ENCODE measurements at places on chromosomes 2 and 18. TPM values are rescaled to one million over a fixed set of nuclear protein-coding genes. Genes with fewer than 3 reads are reported as not detected.
A peak's percentile ranks its signal among the peaks of the same experiment; 100 is the strongest.

The SAG gene
- total RNA-seq, result 2.9 TPM

The FNDC4 gene
- 2.2 TPM for total RNA-seq

The CNGA3 gene
- not detected for total RNA-seq

The KCNJ13 gene
- total RNA-seq, result not detected

The NTSR2 gene
- not detected for total RNA-seq

The IL36A gene
- not detected for total RNA-seq

The SERPINB10 gene
- total RNA-seq, result not detected

The CTAGE1 gene
- total RNA-seq, result not detected

The SERPINB11 gene
- not detected for total RNA-seq

The GKN2 gene
- not detected for total RNA-seq

The NPPC gene
- total RNA-seq, result 0.82 TPM

The BCL11A gene
- 2.2 TPM for total RNA-seq

DNA sequence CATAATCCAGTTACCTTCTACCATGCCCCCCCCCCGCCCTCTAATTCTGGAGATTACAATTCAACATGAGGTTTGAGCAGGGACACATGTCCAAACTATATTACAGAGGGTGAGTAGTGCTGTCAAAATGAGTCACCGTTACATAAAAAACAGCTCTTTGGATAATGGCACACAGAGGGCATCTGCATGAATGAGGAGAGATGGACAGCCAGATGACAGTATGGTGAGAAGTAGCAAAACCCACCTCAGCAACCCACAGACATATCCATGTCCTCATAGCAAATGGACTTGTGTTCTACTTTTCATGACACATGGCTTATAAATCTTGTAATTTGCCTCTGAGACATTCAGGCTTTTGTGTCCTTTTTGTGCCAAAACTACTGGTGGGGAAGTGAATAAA, 132.0 kb downstream of the EML6 start:
- no peak for DNase-seq

GRCh38 chr2:240426845-240427721, 8.4 kb upstream of the GPC1 start:
- no peak for DNase-seq

DNA sequence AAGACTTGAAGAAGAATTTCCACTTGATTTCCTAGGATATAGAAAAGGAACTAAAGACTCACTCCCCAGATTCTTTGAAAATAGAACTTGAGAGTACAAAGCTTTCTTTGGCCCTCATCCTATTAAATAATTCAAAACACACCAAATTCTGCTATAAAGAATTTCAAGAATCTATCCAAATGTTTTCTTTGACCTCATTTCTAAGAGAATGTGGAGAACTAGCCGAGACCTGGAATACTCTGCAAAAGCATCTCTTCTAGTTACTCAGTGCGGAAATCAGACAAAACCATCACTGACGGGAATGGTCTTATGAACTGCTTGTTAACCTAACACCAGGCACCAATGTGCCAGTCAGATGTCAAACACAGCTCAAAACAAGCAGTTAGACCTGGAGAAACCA, 44.2 kb upstream of the ARL5A start:
- no peak for DNase-seq

DNA sequence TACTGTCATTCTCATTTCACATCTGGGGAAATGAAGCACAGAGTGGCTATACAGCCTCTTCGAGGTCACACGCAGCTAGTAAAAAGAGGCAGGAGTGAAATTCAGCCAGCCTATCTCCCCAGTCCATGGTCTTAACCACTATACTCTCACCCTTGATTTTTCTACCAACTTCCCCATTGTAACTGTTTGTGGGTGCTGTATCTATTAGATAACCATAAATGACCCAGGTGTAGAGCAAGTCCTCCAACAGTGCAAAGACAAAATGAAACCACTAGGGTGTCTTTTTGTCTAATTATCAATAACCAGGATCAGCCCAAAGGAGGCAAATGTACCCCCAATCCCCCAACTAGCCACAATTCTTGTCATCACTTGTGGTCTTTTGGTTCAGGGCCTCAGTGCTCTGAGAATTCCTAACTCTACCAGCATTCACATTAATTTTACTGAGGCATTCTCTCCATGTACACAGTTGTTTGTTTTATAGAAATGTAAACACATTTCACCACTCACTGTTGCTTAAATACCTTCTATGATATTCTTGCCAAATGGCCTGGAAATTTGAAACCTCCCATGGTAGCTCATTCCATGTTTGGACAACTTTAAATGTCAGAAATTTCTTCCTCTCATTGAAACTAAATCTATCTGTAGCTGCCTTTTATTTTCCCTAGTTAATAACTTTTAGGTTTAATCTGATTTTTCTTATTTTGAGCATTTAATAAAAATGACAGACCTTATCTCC, 58.7 kb downstream of the SLC40A1 start:
- no peak for DNase-seq

- no peak for DNase-seq
Measured at GRCh38 chr2:170503971-170504809, 210.9 kb upstream of the SP5 start.

GRCh38 chr2:4012197-4012596, 308.8 kb downstream of the DCDC2C start:
- no peak for DNase-seq

DNA sequence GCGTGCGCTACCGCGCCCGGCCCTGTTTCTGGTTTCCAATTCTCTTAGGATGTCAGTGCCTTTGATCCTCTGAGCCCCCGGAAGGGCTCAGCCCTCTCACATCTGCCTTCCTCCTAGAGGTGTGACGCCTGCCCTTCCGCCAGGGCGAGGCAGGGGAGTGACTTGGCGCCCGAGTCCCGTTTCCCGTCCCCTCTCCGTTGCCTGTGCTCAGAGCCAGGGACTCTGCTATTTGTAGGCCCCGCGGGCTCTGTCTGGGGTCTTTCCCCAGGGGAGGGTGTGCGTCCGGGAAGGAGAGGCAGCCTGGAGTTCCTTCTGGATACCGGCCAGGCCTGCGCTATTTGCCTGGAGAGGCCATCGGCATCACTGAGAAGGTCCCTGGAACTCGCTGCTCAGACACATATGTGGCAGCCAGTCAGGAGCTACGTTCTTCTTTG, 103.7 kb upstream of the TAF1B start:
- peak; percentile 78 for DNase-seq

- no peak for DNase-seq
Measured at GRCh38 chr2:190425221-190425866, 17.2 kb downstream of the MFSD6 start.

- no peak for DNase-seq
Measured at GRCh38 chr18:52152036-52152435, 188.0 kb upstream of the DCC start.

GRCh38 chr2:74052732-74053710, 68.3 kb downstream of the TET3 start:
- no peak for DNase-seq

GRCh38 chr18:61929881-61930640, 37.3 kb upstream of the RNF152 start:
- no peak for DNase-seq

DNA sequence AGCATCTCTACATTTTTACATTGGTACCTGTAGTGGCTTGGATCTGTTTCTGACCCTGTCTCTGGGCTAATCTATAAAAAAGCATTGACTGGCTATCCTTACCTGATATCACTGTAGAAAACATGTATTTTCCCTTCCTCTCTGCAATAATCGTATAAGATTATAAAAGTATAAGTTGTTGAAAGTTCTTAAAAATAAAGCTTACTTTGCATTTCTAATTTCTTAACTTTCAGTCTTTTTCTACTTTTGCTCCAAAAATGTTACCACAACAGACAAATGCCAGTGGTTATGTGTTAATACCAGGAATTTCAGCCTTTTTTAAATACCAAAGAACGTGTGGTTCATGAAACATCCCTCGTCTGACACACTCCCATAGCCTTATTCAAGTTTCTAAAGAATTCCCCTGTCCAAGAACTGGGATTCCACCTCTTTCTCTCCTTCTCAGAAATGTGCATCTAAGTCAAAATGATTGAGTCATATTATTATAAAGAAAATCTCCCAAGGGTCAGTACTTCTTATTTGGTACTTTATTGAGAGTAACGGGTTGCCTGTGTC, 28.5 kb upstream of the ACKR3 start:
- no peak for DNase-seq

GRCh38 chr18:58308463-58308862, 264.4 kb downstream of the NEDD4L start:
- no peak for DNase-seq

DNA sequence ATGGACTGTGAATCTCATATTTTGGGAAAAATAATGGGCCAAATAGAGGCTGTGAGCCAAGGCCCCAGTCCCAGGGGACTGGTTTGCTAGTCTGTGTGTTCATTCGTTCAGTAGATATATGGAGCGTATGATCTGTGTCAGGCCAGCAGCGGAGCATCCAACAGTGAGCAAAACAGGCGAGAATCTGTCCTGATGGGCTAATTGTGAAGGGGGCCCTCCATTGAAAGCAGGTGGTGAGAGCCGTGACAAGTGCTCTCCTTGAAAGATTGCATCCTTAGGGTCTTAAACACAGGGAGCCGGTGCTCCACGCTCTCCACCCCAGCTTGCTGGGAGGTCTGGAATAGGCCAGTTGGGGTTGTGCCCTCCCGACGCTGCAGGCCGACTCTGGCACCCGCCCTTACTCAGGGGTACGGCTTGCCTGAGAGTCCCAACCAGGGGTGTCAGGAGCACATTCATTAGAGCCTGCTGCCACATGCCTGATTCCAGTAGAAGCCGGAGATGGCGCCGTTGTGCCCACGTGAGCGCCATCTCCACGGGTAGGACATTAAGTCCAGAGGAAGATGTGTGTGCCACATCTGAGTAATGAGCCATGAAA, 213.3 kb downstream of the SH3RF3 start:
- DNase-seq, result peak; percentile 26

DNA sequence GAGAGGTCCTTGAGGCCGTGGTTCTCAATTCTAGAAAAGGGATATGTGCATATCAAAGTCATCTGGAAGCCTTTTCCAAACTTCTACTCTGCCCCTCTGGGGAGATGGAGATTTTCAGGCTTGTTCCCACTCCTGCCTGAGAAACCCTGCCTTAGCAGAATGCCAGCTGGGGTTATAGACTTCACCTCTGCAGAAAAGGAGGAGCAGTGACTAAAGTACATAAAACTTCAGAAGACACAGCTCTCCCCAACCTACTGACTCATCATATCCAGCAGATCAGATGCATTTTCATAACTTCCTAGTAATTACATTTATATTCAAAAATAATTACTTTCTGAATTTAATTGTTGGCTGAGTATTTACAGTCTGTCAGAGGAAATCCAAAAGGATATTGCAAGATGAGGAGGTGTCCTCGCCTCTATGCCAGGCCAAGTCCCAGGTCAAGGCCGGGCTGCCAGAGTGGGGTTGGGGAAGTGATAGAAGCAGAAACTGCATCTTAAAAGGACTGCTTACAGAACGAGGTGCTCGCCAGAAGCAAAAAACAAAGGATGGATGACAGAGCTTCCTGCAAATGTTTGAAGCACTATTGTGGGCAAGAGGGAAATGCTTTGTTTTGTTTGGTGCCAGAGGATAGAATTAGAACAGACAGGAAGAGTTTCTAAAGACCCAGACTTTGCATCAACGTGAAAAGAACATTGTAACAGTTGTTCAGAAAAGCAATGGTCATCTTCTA, 75.6 kb upstream of the APCDD1 start:
- DNase-seq, result no peak

DNA sequence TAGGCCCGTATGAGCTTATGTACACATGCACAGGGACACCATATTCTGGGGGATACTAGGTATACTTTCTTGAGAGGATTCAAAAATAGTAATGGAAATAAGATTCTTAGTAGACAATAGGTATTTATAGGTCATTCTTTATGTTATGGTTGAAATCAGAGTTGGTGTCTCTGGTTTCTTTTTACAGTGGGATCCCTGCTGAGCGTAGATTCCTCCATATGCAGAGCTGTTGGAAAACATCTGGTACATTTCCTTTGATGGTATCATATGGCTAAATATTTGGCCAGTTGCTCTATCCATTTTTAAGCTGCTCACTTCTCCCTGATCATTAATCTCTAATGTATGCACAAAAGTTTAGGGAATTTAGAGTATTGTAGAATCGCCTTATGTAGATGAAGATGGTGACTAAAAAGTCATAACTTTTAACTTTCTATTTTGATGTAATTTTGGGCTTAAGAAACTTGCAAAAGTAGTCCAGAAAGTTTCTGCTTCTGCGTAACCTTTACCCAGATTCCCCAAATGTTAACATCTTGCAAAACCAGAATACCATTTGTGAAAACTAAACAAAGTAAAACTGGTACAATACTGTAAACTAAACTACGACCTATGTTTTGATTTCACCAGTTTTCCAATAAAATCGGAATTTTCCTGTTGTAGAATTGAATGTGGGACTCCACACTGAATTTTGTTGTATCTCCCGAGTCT, 5.4 kb downstream of the ARHGAP28 start:
- DNase-seq, result no peak

GRCh38 chr18:73461780-73462059, 593.9 kb upstream of the NETO1 start:
- no peak for DNase-seq

- DNase-seq, result no peak
Measured at GRCh38 chr2:166167449-166167848, 39.6 kb upstream of the SCN1A start.

- DNase-seq, result no peak
Measured at GRCh38 chr2:206379266-206379665, 64.1 kb upstream of the ADAM23 start.

- DNase-seq, result no peak
Measured at GRCh38 chr2:66915237-66915636, 480.3 kb downstream of the MEIS1 start.

DNA sequence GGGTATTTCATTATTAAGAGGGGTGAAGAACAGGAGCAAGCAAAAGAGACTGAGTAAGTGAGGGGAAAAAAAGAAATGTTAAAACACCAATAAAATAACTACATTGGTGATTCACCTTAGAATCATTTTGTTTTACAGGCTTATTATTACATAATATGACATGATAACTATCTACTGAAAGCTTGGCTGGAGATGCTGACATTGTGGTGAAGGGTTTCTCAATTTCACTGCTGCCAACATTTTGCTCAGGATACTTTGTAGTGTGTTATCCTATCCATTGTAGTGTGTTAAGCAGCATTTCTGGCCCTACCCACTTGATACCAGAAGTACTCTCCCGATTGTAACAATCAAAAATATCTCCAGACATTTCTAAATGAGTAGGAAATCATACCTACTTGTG, 1564.6 kb upstream of the NXPH2 start:
- no peak for DNase-seq

DNA sequence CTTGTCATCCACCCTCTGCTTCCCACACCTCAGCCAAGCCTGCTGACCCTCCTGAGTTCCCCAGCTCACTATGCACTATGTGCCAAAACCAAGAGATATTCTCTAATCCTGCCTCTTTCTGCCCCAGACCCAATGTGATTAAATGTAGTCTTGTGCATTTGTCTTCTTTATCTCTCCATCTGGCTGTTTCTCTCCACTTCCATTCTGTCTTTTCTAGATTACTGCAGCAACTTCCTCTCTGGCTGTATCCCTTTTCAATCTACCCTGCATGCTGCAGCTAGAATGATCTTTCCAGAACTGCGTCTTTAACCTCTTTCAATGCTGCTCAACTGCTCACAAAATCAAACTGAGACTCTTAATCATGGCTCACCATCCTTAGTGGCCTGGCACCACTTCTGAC, 164.1 kb downstream of the GALNT14 start:
- DNase-seq, result no peak

- no peak for DNase-seq
Measured at GRCh38 chr2:239215136-239215925, 185.5 kb downstream of the HDAC4 start.

Data from right atrium auricular region (tissue), 2 donors.